ENCODE measurements at places on chromosomes 12 and 14. TPM values are rescaled to one million over a fixed set of nuclear protein-coding genes. Genes with fewer than 3 reads are reported as not detected.

GRCh38 chr14:95011445-95012006, 145.8 kb downstream of the DICER1 start:
- no peaks in the 10 kb centered on the region for H3K36me3 ChIP-seq
- peaks cover 8% of the 10 kb centered on the region for H3K27me3 ChIP-seq
- no peaks in the 10 kb centered on the region for H3K4me1 ChIP-seq

DNA sequence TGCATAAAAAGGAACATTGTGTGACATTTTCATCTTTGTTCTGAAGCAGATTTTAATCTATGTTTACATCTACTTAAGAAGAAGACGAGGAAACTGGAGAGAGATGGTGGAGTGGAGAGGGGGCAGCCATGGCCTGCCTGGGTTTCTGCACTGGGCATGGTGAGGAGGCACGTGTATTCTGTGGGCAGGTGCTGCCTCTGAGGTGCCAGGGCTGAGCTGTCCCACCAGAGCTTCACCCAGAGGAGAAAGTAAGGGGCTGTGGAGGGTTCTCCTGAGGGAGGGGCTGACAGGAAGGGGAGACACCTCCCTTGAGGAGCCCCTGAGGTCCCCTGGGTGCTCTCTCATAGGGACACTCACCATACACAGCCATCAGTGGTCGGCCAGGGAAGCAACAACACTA, 372.4 kb upstream of the OR4E1 start:
- no peak for DNase-seq
- peaks cover 2% of the 10 kb centered on the region for H3K27me3 ChIP-seq
- peak overlapping the region; percentile 71 for H3K27ac ChIP-seq
- peaks cover 23% of the 10 kb centered on the region for H3K4me1 ChIP-seq

DNA sequence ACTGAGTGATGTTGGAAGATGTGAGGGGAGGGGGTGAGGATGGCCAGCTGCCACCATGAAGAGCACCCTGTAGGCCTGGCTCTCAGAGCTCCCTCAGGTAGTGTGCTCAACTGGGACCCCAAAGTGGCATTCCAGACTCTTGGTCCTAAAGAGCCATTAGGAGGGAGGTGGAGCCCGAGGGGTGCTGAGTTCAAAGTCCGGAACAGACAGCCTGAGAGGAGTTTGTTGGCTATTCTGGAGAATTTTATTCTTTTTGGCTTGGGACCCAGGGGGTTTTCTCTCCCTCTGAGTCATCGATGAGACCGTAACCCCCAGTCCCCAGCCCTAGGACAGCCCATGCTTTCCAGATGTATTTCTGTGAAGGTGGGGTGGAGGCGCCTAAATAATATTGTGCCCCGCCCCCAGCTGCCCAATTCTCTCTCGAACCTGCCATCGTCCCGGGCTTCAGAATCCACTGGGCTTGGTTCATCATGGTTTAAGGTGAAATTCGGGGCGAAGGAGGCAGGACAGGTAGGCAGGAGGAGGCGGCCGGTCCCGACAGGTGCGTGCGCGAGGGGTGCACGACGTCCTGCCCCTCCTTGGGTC, 690 bp upstream of the RBP5 start:
- no peaks in the 10 kb centered on the region for H3K27me3 ChIP-seq
- no peak for DNase-seq
- H3K4me1 ChIP-seq, result peaks cover 37% of the 10 kb centered on the region
- H3K36me3 ChIP-seq, result peaks cover 23% of the 10 kb centered on the region

DNA sequence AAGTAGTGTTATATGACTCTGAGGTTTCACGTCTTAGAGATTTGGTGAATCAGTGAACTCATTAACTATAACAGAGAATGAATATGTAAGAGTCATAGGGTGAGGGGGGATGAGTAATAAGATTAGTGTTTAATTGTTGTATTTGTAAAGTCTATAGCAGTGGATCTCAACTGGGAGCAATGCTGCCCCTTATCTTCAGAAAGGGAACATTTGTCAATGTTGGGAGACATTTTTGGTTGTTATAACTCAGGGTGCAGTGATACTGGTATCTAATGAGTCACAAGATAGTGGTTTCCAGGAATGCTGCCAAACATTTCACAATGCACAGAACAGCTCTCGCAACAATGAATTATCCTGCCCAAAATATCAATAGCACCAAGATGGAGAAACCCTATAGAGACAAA, 1193.7 kb downstream of the GALC start:
- DNase-seq, result no peak
- H3K4me1 ChIP-seq, result no peaks in the 10 kb centered on the region
- no peak overlapping the region for H3K27ac ChIP-seq
- no peak overlapping the region for H3K4me3 ChIP-seq
- no peaks in the 10 kb centered on the region for H3K27me3 ChIP-seq

DNA sequence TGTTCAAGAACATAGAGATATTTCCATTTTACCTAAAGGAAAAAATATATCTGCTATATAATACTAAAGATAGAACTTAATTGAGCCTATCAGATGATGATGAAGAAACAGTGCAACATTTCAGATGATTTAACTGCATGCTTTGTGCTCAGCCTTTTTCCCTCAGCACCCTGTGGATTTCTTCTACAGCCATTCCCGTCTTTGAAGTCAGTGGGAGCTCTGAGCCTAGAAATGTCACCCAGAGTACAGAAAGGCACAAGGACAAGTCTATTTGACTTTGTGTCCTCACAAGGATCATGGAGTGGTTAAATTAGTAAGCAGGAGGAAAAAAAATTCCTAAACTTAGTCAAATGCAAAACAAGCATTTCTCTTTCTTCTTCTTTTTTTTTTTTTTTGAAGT, 994.0 kb upstream of the FLRT2 start:
- H3K36me3 ChIP-seq, result no peaks in the 10 kb centered on the region
- no peaks in the 10 kb centered on the region for H3K27me3 ChIP-seq
- DNase-seq, result no peak
- no peaks in the 10 kb centered on the region for H3K4me1 ChIP-seq
- H3K27ac ChIP-seq, result no peak overlapping the region

GRCh38 chr12:107431942-107432341, 253.7 kb upstream of the PWP1 start:
- DNase-seq, result no peak
- H3K27me3 ChIP-seq, result no peaks in the 10 kb centered on the region
- H3K4me1 ChIP-seq, result peaks cover 13% of the 10 kb centered on the region
- H3K4me3 ChIP-seq, result no peak overlapping the region

GRCh38 chr14:28254768-28255167, 511.8 kb upstream of the FOXG1 start:
- no peak overlapping the region for H3K27ac ChIP-seq
- no peak overlapping the region for H3K4me3 ChIP-seq
- H3K27me3 ChIP-seq, result no peaks in the 10 kb centered on the region
- no peak for DNase-seq

DNA sequence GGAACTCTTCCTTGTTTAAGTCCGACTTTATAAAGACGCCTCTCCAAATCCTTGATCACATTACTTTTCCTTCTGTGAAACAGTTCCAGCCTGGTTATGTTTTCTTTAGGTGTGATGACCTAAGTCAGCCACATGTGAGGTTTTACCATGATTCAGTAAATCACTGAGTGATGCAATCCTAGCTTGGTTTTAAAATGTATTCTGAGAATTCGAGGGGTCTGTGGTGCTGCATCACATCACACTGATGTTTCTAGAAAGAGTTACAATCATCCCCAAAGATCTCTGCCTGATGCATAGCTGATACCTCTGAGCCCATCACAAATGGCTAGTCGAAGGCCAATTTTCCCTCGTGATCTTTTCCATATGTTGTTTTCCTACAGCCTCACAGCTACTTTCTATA, 152.7 kb downstream of the ANO2 start:
- no peak overlapping the region for H3K27ac ChIP-seq
- H3K27me3 ChIP-seq, result peaks cover 1% of the 10 kb centered on the region
- no peak for DNase-seq
- no peaks in the 10 kb centered on the region for H3K4me1 ChIP-seq
- H3K4me3 ChIP-seq, result no peak overlapping the region
- no peaks in the 10 kb centered on the region for H3K36me3 ChIP-seq

DNA sequence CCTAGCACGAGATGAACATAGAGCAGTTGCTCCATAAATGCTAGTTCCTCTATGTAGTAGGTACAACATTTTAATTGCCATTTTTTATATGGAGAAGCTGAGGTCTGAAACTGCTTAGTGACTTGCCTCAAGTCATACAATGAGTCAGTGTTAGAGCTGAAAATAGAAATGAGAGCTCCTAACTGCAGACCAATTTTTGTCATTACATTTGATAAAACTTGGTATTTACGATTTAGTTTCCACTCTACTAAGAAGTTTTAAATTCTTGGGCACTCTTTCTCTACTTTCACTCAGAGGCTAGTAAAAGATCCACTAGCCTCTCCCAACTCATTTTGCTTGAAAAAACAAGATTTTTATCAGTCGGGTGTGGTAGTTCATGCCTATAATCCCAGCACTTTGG, 8.1 kb upstream of the TMED10 start:
- H3K27ac ChIP-seq, result no peak overlapping the region
- DNase-seq, result no peak
- no peak overlapping the region for H3K4me3 ChIP-seq
- H3K4me1 ChIP-seq, result peaks cover 6% of the 10 kb centered on the region
- H3K36me3 ChIP-seq, result no peaks in the 10 kb centered on the region

GRCh38 chr12:105168006-105168405, 60.5 kb downstream of the WASHC4 start:
- DNase-seq, result no peak
- H3K27ac ChIP-seq, result no peak overlapping the region
- H3K4me3 ChIP-seq, result no peak overlapping the region
- no peaks in the 10 kb centered on the region for H3K4me1 ChIP-seq
- H3K36me3 ChIP-seq, result peaks cover 24% of the 10 kb centered on the region

- H3K4me1 ChIP-seq, result no peaks in the 10 kb centered on the region
- no peak overlapping the region for H3K4me3 ChIP-seq
- peaks cover 3% of the 10 kb centered on the region for H3K27me3 ChIP-seq
- no peak overlapping the region for H3K27ac ChIP-seq
- no peak for DNase-seq
- H3K36me3 ChIP-seq, result no peaks in the 10 kb centered on the region
Observed at GRCh38 chr14:90560558-90560957, 163.7 kb downstream of the CALM1 start.

DNA sequence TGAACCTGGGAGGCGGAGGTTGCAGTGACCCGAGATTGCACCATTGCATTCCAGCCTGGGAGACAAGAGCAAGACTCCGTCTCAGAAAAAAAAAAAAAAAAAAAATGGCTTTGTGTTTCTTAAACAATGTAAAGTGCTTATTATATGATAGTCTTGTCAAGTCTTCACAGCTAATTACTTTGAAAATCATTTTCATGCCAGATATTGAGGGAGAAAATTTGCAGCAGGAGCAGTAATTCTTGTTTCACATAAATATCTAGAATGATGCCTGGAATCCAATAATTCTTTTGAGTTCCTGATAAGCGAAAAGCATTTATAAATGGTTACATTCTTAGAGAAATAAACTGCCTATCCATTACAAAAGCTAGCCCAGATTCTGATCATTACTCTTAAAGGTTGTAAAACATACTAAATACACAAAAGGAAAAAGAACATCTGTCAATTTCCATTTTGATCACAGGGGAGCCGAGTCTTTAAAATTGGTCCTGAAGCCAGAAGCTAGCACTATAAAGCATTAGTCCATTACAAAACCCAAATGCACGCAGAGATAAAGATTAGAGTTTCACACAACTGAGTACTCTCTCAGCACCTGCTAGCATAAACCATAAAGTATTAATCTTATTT, 50.3 kb downstream of the IFT81 start:
- no peak for DNase-seq
- H3K36me3 ChIP-seq, result no peaks in the 10 kb centered on the region
- H3K4me1 ChIP-seq, result no peaks in the 10 kb centered on the region
- no peak overlapping the region for H3K27ac ChIP-seq
- H3K27me3 ChIP-seq, result no peaks in the 10 kb centered on the region

DNA sequence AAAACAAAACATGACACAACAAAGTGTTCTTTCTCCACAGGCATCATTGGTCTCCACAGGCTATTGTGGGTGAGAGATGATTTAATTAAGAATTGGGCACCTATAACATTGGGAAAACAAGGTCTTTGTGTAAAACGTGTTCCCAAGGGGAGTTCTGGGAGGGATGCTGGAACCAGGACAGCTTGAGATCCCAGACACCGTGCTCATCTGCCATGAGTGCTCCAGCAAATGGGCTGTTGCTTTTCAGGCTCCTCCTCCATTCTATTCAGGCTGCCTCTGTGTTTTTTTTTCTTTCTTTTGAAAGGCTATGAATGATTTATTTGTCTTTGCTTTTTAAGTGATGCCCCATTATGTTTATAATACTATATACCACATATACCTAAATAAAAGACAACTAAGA, 122.4 kb downstream of the DACT1 start:
- no peaks in the 10 kb centered on the region for H3K36me3 ChIP-seq
- H3K4me1 ChIP-seq, result no peaks in the 10 kb centered on the region
- no peak for DNase-seq
- no peaks in the 10 kb centered on the region for H3K27me3 ChIP-seq
- H3K4me3 ChIP-seq, result no peak overlapping the region

DNA sequence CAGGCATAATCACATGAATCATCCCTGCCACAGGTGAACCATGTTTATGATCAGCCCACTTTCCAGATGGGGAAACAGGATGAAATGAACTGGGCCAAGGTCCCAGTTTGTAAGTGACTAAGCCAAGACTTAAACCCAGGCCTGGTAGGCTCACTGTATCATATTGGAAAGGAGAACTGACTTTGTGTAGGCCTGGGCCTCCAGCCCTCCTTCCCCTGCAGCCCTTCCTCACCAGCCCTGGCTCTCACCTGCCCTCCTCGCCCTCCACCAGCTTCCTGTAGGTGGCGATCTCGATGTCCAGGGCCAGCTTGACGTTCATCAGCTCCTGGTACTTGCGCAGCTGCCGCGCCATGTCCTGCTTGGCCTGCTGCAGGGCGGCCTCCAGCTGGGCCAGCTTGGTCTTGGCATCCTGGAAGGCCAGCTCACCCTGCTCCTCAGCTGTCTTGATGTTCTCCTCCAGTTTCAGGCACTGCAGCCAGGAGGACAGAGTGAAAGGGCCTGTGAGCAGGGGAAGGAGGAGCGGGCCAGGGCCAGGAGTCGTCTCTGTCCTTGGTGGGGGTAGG, 19.8 kb downstream of the KRT80 start:
- H3K36me3 ChIP-seq, result no peaks in the 10 kb centered on the region
- no peak for DNase-seq
- peaks cover 7% of the 10 kb centered on the region for H3K27me3 ChIP-seq
- H3K4me3 ChIP-seq, result no peak overlapping the region
- H3K4me1 ChIP-seq, result no peaks in the 10 kb centered on the region
- no peak overlapping the region for H3K27ac ChIP-seq

GRCh38 chr14:75520852-75521251, 1.4 kb upstream of the BATF start:
- DNase-seq, result no peak
- no peaks in the 10 kb centered on the region for H3K27me3 ChIP-seq
- peaks cover 65% of the 10 kb centered on the region for H3K4me1 ChIP-seq
- H3K27ac ChIP-seq, result peak overlapping the region; percentile 95

- no peak overlapping the region for H3K27ac ChIP-seq
- peaks cover 3% of the 10 kb centered on the region for H3K36me3 ChIP-seq
- no peaks in the 10 kb centered on the region for H3K27me3 ChIP-seq
- DNase-seq, result no peak
- H3K4me1 ChIP-seq, result peaks cover 42% of the 10 kb centered on the region
Observed at GRCh38 chr14:55583942-55584468, 4.0 kb downstream of the KTN1 start.

PTPN11 gene
- total RNA-seq, result 163 TPM

CLEC9A gene
- total RNA-seq, result not detected

ANKRD33 gene
- total RNA-seq, result not detected

KITLG gene
- total RNA-seq, result not detected

IL22 gene
- total RNA-seq, result 3.4 TPM

SDR9C7 gene
- total RNA-seq, result not detected

All from activated T-helper 1 cell treated with anti-CD3 and anti-CD28 coated beads, Interleukin-12 subunit alpha, Interleukin-12 subunit beta, Interleukin-2, Interleukin-4 antibody, amounts not matched to agents 30 ng/mL and 10 ng/mL and 1 ng/mL, durations not matched to agents 14 hours and 24 hours and 36 hours (primary cell).